Activated CD4-positive, CD25-positive, alpha-beta regulatory T cell (primary cell): ENCODE measurements at places on chromosomes 7 and 10.

- no peak for DNase-seq
These were observed 119.3 kb downstream of the BBS9 start for GRCh38 chr7:33248671-33249070.

DNA sequence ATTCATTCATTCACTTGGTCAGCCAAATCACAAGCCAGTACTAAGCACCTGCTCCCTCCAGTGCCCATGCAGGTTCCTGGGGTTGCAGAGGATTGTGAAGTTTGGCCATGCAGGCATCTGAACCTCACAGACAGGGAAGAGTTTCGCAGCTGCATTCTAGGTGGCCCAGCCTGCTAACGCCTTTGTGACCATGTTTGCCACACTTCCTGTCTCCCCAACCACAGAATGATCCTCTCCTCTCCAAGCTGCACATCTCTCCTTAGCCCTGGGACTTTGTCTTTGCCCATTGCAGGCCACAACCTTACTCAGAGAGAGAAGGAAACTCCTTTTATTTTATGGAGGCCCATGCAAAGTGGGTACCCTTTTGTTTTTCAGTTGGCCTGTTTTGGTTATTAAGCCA is 31.8 kb downstream of the EPDR1 start:
- DNase-seq: no peak

DNA sequence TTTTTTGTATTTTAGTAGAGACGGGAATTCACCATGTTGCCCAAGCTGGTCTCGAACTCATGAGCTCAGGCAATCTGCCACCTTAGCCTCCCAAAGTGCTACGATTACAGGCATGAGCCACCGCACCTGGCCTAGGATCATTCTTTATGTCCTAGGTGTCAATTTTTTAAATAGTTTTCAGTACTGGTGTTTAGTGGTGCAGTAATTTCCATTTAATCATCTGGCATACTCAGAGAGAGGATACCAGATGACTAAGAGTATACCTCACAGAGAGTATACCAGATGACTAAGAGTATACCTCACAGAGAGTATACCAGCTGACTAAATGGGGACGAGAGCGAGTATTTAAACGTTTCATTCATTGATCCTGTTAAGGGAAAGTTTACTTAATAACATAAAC is 37.3 kb upstream of the TMEM248 start:
- DNase-seq: no peak

GRCh38 chr7:108570146-108570755 is 577 bp downstream of the DNAJB9 start:
- DNase-seq: peak; percentile 19

- no peak for DNase-seq
These were observed 2.0 kb upstream of the ASB13 start for GRCh38 chr10:5668429-5668828.

DNA sequence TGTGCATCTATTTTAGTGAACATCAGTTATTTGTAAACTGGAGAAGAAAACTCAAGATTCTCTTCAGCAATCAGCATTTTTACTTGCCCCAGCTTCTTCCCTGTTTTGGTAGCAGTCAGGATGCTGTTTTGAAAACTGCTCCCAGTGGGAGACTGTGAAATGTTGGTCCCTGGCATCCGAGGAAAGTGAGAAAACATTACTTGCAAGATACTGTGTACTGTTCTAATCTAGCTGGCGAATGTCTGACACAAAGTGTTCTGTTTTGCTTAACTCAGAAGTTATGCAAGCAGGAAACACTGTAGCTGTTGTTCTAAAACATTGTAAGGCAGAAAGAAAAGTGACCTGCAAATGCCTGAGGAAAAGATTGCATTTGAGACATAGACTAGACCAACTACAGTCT is 171.8 kb upstream of the POM121L12 start:
- DNase-seq: no peak

DNA sequence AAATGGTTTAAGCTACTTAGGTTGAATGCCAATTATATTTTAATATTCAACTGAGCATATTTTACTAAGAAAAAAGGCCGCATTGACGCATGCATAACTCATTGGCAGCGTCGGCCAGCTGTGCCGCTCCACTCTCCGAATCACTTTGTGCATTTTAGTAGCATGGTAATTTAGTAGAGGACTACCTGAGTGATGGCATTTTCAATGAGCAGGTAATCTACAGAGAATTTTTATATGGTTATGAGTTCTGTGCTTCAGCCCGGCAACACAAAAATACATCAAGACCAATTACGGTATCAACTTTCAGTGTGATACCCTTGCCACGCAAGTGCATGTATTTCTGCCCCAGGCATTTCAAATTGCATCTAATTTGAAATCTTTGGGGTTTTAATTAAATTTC is 247.2 kb downstream of the EBF3 start:
- DNase-seq: no peak

DNA sequence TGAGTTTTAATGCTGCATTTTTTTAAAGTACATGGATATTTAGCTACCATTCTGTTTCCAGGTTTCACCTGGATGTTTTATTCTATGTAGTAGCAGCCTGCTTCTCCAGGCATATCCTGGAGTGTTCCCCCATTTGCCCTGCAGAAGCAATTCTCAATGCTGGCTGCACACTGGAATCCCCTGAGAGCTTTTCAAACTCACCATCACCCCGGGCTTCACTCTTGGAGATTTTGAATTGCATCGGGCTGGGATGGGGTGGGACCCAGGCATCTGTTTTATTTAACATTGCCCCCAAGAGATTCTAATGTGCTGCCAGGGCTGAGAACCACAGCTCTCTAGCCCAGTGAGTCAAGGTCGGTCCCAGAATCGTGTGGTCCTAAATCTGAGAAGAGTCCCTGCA is 113.2 kb upstream of the MACROH2A2 start:
- no peak for DNase-seq

DNA sequence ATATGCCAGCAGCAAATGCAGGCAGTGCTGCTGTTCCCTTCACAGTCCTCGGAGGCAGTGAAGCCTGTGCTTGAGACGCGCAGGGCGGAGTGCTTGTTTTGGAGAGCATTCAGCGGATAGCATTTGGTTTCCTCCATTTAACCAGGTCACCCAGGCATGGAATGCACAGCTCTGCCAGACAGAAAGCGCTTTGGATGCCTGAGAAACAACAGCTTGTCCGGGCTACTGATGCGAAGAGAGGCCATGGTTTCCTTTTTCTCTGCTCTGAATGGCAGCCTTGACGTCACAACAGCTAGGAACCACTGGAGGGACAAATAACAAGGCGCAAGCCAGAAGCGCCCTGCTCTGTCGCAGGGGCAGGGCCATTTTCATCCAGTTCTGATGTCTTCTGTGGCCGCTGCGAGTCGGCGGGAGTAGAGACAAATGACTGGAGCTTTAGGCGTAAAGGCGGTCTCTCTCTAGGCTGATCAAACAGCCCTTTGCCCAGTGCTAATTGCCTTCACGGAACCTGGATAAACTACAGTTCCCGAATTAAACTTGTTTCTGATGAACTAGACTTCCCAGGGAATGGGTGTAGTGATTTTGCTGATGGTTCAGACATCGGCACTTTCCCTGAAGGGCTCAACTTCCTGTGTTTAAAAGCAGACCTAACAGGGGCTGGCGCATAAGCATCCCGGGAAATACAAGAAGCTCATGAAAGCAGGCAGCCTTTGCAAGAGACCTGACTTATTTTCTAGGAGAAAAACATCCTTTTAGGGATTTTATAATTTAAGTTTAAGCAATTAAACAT is 187.6 kb upstream of the KLF14 start:
- DNase-seq: no peak

DNA sequence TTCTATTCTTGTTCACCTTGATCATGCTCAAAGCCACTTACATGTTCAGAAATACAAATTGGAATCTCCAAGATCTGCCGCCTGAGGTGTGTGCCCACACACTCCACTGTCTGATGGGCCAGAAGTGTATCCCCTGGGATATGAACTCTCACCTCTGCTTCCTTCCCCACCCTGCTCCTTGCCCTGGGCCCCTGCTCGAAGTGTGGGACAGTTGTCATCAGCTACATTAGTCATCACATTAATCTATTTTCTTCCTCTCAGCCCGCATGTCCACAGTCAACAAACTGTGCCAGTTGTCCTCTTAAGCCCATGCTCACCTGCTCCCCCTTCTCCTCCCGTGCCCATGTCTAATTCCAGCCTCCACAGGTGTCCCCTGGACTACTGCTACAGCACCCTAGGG is 154.7 kb downstream of the PTPN20 start:
- no peak for DNase-seq

- no peak for DNase-seq
These were observed 108.5 kb downstream of the TCERG1L start for GRCh38 chr10:131202990-131203389.

- DNase-seq: no peak
These were observed 172.5 kb downstream of the EGFR start for GRCh38 chr7:55191161-55191925.

DNA sequence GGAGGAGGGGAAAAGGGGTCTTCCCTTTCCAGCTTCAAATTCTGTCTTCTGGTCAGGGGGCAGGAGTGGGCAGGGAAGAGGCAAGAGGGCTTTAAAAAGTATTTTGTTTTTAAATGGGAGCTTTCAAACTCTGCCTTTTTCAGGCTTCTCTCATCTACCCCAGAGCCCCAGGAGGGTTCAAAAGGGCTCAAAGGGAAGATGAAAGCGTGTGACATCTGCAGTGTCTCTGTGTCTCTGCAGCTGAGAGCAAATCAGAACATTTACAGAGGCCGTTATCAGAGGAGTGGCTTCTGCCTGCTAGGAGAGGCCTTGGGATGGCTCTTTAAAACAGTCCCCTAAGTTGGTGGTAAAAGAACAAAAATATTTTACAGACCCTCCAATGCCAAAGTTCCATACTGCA is 30.3 kb downstream of the TRIM8 start:
- DNase-seq: no peak

- no peak for DNase-seq
These were observed 540.2 kb downstream of the LRMDA start for GRCh38 chr10:75971402-75972211.

GRCh38 chr7:17952387-17952786 is 12.1 kb upstream of the SNX13 start:
- DNase-seq: no peak

DNA sequence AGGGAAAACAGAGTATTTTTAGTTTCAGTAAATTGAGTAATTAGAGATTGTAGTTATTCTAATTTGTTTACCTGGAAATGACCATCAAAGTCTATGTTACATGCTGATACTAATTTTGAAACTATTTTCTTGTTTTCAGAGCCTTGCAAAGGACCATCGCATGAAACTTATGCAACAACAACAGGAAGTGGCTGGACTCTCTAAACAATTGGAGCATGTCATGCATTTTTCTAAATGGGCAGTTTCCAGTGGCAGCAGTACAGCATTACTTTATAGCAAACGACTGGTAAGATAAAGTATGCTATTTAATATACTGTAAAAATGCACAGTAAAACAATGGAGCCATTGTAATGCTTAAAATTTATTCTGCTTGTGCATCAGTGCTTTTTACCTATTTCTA is 78.5 kb downstream of the TRIM24 start:
- DNase-seq: no peak

DNA sequence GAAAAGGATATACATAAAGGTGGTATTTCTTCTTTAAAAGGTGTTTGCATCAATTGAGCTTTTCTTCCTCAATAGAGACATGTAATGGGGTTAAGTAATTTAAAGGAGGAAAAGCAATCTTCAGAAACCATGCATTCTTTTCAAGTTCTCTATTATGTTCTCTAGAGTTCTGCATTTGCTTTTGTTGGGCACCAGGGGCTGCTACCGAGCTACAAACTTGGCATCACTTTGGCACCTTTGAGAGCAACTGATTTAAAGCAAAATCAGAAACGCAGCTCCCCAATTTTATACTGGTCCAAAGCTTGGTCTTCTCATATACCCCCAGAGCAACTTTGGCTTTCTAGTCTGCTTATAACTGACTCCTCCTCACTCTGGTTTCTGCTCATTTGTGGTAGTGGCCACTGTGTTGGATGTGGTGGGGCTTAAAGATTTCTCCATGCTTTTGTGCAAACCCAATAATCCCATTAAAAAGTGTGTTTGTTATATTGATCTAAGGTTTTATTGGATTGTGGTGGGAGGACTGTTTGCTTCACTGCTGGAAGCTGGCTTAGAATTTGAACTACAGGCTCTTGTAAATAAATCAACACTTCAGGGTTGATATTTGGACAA is 712.1 kb downstream of the PHTF2 start:
- DNase-seq: no peak

GRCh38 chr7:157825325-157825724 is 488.5 kb downstream of the DNAJB6 start:
- no peak for DNase-seq

DNA sequence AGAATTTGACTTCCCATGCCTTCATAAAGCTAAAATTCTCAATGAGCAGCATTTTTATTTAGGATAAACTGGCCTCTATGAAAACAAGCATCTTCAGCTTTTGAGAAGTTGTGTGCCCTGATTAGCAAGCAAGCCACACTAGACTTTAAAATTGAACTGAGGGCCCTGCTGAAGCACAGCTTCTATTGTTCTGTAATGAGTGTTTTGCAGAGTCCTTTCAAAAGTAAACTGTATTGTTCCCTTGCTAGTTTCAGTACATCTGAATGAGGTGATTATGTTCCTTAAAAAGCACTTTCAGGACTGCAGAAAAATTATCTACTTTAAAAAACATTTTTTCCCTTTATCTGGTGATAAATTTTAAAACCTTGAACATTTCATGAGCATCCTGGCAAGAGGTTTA is 113.3 kb upstream of the PRPS1L1 start:
- no peak for DNase-seq

- no peak for DNase-seq
These were observed 125.3 kb downstream of the SEC23IP start for GRCh38 chr10:120017733-120018417.

GRCh38 chr7:132441935-132442334 is 134.3 kb downstream of the PLXNA4 start:
- no peak for DNase-seq

DNA sequence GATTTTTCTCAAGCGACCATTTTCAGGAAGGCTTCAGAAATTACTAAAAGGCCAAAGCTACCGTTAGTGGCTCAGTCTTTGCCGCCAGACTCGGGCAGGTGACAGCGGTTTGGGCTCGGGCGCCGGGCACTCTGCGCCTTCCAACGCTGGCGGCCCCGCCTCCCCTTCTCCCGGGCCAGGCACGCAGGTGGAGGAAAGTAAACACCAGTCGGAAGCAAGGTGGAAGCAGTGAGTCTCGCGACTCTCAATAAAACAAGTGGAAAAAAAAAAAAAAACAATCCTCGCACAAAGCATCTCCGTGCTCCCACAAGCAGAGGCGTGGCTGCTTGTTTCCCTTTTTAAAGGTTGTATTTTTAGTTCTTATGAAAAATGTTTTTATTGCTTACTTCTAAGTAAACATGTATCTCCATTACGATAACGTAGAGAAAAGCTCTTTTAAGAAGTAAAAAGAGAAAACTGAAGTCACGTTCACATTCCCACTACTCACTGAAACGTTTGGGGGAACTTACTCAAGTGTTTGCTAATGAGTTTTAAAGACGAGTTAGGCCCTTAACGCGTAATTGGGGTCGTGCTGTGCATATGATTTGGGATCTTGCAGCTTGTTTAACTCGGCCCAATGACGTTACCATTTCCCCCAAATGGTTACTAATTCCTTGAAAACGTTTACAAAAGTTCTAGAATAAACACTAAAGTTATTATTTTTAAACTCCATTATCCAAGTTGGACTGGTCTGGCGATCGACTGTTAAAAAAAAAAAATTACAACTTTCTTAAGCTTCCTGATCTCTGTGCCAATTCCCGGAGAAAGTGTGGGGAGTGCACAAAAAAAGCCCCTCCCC is 864 bp downstream of the CDCA7L start:
- peak; percentile 1 for DNase-seq

GRCh38 chr7:116354171-116354545 is 143.8 kb downstream of the TES start:
- DNase-seq: no peak
